ENCODE measurements at places on chromosomes 11 and 22. TPM values are rescaled to one million over a fixed set of nuclear protein-coding genes. Genes with fewer than 3 reads are reported as not detected.
A peak's percentile ranks its signal among the peaks of the same experiment; 100 is the strongest.

DNA sequence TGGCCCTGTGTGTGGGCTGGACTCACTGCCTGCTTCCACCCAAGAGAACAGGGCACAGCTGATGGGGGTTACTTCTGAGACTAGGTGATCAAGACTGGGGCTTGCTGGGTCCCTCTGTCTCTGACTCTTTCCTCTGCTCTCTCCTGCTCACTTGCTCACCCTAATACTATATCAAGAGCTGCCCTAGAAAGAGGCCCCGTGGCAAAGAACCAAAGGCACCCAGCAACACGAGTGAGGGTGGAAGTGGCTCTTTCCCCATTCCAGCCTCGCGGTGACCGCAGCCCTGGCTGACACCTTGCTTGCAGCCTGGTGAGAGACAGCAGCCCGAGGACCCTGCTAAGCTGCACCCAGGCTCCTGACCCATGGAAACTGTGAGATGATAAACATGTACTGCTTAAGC, 20.7 kb upstream of the NFAM1 start:
- H3K27me3 ChIP-seq = peaks cover 12% of the 10 kb centered on the region
- H3K36me3 ChIP-seq = no peaks in the 10 kb centered on the region
- DNase-seq = no peak
- no peak overlapping the region for H3K27ac ChIP-seq
- no peaks in the 10 kb centered on the region for H3K4me1 ChIP-seq

- H3K4me3 ChIP-seq = no peak overlapping the region
- no peak for DNase-seq
- H3K4me1 ChIP-seq = no peaks in the 10 kb centered on the region
- no peak overlapping the region for H3K27ac ChIP-seq
- H3K27me3 ChIP-seq = peaks cover 4% of the 10 kb centered on the region
- H3K36me3 ChIP-seq = no peaks in the 10 kb centered on the region
Measured at GRCh38 chr11:115544422-115544948, 40.3 kb upstream of the CADM1 start.

DNA sequence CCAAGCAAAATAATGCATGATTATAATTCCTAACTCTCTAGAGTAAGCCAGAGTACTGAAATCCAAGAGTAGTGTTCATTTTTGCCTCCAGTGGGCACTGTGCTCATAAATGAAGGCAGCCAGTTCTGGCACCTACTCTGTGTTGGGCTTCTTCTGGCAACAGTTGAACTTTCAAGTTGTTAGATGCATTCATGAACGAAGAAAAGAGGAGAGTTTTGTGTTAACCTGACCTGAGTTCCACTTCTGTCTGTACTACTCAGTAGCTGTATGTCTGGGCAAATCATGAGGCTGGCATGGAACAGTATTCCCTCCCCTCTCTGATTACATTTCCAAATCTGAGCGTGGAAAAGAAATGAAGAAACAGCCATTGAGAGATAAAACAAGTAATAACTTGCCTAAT, 20.3 kb upstream of the TENM4 start:
- no peak overlapping the region for H3K27ac ChIP-seq
- DNase-seq = peak; percentile 60
- H3K27me3 ChIP-seq = no peaks in the 10 kb centered on the region
- H3K4me1 ChIP-seq = peaks cover 3% of the 10 kb centered on the region
- no peak overlapping the region for H3K4me3 ChIP-seq

DNA sequence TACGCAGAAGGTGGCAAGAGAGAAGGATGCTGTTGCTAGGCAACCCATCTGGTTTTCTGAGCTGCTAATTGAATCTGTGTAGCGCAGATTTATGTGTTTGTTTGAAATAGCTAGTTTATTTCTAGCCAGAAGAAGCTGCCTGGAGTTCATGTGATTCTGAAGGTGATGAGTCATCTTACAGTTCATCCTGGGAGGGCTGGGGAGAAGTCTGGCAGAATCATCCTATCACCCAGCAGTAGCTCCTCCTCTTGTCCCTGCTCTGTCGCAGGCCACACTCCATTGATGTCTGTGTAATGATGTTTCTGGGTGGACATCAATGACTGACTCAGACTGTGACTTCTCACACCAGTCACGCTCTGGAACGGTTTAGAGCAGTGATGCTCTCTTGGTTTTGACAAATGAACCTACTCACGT, 4.8 kb upstream of the FBXO7 start:
- H3K4me3 ChIP-seq = no peak overlapping the region
- H3K4me1 ChIP-seq = peaks cover 7% of the 10 kb centered on the region
- H3K36me3 ChIP-seq = no peaks in the 10 kb centered on the region
- DNase-seq = no peak

- DNase-seq = peak; percentile 22
- H3K36me3 ChIP-seq = no peaks in the 10 kb centered on the region
- no peak overlapping the region for H3K27ac ChIP-seq
- H3K4me3 ChIP-seq = no peak overlapping the region
Measured at GRCh38 chr11:109547356-109548027, 125.5 kb downstream of the C11orf87 start.

- peaks cover 3% of the 10 kb centered on the region for H3K36me3 ChIP-seq
- peak; percentile 96 for DNase-seq
- H3K4me3 ChIP-seq = no peak overlapping the region
- no peaks in the 10 kb centered on the region for H3K27me3 ChIP-seq
Measured at GRCh38 chr11:72864702-72865655, 50.8 kb downstream of the ATG16L2 start.

GRCh38 chr22:19149991-19150390, at the start of gene GSC2:
Gene GSC2, minus strand, starts transcription at chr22:19150292. Its CDS starts 9 bp downstream, at chr22:19150283.
- no peaks in the 10 kb centered on the region for H3K36me3 ChIP-seq
- no peaks in the 10 kb centered on the region for H3K4me1 ChIP-seq
- no peak for DNase-seq

- peaks cover 9% of the 10 kb centered on the region for H3K36me3 ChIP-seq
- no peaks in the 10 kb centered on the region for H3K27me3 ChIP-seq
- H3K27ac ChIP-seq = no peak overlapping the region
- H3K4me3 ChIP-seq = no peak overlapping the region
- peaks cover 32% of the 10 kb centered on the region for H3K4me1 ChIP-seq
Measured at GRCh38 chr11:94150704-94151685, 22.4 kb downstream of the PANX1 start.

DNA sequence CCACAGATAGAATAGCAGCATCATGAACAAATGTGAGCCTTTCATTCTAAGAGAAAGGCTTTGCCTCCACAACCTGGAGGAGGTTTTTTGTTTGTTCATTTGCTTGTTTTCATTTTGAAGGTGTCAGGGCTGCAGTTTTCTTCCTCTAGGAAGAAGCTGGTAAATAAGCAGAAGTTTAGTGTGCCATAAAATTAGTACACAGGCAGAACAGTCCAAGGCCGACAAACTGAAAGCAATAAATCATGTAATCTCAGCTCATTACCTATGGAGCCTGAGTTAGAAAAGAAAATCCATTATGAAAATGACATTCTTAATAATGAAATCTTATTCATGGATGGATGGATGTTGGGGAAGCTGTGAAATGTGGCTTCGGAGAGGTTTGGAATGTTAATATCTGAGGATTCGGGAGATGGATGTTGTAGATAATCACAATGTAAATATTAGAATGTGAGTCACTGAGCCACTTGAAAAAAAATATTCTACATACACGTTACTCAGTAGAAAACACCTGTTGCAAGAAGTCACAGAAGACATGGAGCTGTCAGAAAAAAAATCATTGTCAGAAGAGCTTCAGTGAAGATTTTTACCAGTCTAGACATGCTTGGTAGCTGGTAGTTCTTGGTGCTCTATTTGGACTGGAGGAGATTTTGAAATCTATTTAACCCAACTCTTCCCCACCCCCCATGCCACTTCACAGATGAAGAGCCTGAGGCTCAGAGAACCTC, 15.0 kb upstream of the ZDHHC13 start:
- H3K27me3 ChIP-seq = no peaks in the 10 kb centered on the region
- DNase-seq = no peak
- H3K4me3 ChIP-seq = no peak overlapping the region
- H3K27ac ChIP-seq = no peak overlapping the region

DNA sequence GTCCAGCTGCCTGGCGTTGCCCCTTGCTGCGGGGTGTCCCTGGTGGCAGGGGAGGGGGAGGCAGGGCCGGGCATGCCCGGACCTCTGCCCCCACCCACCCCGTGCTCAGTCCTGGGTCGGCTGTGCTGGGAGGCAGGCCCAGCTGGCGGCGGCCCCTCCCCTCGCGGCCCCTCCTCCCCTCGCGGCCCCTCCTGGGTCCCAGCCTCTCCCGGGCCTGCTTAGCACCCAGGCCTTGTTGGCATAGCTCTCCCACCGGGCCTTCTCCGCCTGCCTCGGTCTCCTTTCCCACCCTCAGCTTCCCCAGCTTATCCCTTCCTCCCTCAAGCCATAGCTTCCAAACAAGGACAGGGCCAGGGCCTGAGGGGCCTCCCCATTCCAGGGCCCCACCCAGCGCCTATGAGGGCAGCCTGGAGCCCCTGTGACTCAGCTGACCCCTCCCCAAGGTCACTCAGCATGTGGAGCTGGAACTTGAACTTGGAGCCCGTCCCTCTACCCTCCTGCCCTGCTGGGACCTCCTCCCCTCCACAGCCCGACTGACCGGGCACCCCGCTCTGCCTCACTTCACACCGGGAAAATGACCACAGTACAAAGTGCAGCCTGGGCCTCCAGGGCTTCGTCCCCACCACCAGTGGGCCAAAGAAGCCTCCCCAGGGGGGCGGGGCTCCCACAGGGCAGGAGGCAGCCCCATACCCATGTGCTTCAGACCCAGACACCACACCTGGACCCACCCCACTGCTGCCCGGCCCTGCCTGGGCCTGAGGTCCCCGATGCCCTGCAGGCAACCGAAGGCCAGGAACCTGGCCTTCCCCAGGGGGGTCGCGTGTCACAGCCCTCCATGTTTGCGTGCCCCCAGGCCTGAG, 1.2 kb downstream of the EPS8L2 start:
- DNase-seq = no peak
- peaks cover 57% of the 10 kb centered on the region for H3K27me3 ChIP-seq
- H3K27ac ChIP-seq = no peak overlapping the region

GRCh38 chr11:12163181-12163941, 53.0 kb downstream of the MICAL2 start:
- peaks cover 59% of the 10 kb centered on the region for H3K4me1 ChIP-seq
- no peaks in the 10 kb centered on the region for H3K27me3 ChIP-seq
- no peaks in the 10 kb centered on the region for H3K36me3 ChIP-seq
- peak; percentile 48 for DNase-seq
- no peak overlapping the region for H3K4me3 ChIP-seq

GRCh38 chr11:128308794-128309193, 278.6 kb downstream of the ETS1 start:
- no peak overlapping the region for H3K27ac ChIP-seq
- H3K27me3 ChIP-seq = no peaks in the 10 kb centered on the region
- no peak for DNase-seq
- peaks cover 2% of the 10 kb centered on the region for H3K4me1 ChIP-seq

DNA sequence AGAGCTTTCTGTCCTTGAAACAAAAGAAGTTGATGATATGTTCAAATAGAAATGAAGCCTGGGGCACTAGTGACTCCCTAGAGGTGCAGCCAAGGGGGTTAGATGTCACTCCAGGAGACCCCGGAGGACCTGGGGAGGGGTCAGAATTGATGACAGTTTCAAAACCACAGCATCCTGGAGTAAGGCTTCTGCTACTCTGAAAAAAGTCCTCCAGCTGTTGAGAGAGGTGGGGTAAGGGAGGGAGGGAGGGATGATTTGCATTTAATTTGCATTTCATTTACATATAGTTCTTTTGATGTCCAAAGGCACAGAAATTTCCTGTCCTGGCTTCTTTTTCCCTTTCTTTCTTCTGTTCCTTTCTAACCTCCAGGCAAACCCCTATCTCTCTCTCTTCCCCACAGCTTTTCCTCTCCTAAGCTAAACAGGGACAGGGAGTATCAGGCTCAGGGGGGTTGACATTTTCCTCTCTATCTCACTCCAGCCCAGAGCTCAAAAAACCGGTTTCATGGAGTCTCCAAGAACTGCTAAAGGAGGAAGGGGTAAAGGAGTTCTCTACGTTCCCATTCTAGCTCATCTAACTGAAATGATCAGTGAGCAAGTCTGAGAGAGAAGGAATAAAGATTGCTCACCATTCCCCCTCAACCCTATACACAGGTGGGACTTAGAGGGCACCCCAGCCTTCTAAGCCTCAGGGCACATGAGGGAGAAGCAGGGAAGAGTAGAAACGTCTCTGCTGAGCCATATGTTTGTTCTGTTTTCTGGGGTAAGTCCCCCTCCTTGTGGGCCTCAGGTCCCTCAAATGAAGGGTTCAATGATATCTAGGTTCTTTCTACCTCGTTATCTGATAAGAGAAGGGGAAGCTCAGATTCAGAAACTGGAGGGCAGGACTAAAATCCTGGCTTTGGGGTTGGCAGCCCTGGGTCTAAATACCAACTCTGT, 3.5 kb upstream of the POU2F3 start:
- H3K4me1 ChIP-seq = peaks cover 15% of the 10 kb centered on the region
- no peak overlapping the region for H3K4me3 ChIP-seq
- peaks cover under 1% of the 10 kb centered on the region for H3K36me3 ChIP-seq
- no peak overlapping the region for H3K27ac ChIP-seq

DNA sequence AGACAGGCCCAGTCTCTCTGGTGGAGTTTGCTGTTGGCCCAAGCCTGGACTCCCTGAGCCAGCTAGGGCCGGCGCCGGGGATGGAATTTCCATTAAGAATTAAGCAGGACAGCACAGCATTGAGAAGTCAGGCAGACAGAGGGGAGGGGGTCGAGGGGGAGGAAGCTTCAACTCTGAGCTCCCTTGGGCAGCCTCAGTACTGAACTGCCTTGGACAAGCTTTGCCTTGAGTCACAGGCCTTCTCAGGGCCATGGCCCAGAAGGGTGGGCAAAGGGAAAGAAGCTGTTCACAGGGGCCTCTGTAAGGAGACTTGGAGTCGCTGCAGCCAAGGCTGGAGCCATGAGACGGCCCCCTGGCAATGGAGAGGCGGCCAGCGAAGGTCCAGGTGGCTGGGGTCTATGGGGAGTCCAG, 2.6 kb upstream of the INSC start:
- DNase-seq = peak; percentile 95
- H3K36me3 ChIP-seq = no peaks in the 10 kb centered on the region
- H3K27ac ChIP-seq = peak overlapping the region; percentile 62

- no peaks in the 10 kb centered on the region for H3K36me3 ChIP-seq
- no peak overlapping the region for H3K4me3 ChIP-seq
- no peaks in the 10 kb centered on the region for H3K4me1 ChIP-seq
- H3K27me3 ChIP-seq = peaks cover 3% of the 10 kb centered on the region
- DNase-seq = no peak
Measured at GRCh38 chr22:49713003-49713402, 114.7 kb downstream of the BRD1 start.

- H3K4me3 ChIP-seq = no peak overlapping the region
- peak; percentile 45 for DNase-seq
- H3K27me3 ChIP-seq = peaks cover 2% of the 10 kb centered on the region
- peaks cover 9% of the 10 kb centered on the region for H3K4me1 ChIP-seq
Measured at GRCh38 chr11:34633990-34634693, 13.2 kb downstream of the EHF start.

- H3K4me1 ChIP-seq = peaks cover 35% of the 10 kb centered on the region
- H3K27me3 ChIP-seq = no peaks in the 10 kb centered on the region
- H3K27ac ChIP-seq = no peak overlapping the region
- peaks cover 18% of the 10 kb centered on the region for H3K36me3 ChIP-seq
- H3K4me3 ChIP-seq = no peak overlapping the region
Measured at GRCh38 chr22:30304495-30305244, 15.4 kb upstream of the CASTOR1 start.

RFPL3 gene
- total RNA-seq = not detected

TEX12 gene
- total RNA-seq = 0.22 TPM

MUC5AC gene
- total RNA-seq = not detected
